Central memory CD4-positive, alpha-beta T cell (primary cell): ENCODE measurements at places on chromosomes 12 and 14.

DNA sequence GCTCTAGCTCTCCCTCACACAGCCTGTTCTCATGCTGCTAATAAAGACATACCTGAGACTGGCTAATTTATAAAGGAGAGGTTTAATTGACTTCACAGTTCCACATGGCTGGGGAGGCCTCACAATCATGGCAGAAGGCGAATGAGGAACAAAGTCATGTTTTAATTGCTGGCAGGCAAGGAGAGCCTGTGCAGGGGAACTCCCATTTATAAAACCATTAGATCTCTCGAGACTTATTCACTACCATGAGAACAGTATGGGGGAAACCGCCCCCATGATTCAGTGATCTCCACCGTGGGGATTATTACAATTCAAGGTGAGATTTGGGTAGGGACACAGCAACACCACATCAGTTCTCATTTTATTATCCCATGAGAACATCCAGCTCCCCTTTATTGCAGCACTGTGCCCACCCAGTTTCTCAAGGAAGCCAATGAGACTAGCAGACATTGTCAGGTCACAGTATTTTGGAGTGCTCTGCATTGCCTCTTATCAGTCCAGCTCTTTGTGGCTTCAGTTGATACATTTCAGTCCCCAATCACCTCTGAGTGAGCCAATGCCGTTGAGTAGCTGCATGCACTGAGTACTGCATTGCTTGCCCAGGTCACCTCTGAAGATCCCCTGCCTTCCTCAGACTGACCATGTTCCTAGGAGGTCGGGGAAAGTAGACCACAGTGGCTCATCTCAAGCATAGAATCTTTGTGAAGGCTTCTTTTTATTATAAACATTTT lies 131.2 kb downstream of the CRADD start:
- DNase-seq, result no peak

GRCh38 chr12:90062799-90063198 lies 354.2 kb upstream of the ATP2B1 start:
- no peak for DNase-seq

DNA sequence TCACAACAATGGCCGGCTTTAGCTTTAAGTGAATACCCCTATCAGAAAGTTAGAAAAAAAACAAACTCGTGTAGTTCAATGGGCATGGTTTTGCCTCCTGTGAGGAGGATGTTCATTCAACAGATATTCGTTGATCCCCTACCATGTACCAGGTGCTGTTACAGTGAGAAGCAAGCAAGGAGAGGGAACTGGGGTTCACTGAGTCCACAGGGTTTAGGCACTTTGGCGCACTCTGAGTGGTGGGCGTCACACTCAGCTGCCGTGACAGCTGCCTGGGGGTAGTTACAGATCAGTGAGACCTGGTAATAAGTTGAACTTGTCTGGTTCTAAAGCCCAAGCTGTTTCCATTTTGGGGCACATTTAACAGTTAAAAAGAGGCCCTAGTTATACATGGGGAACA lies 74.2 kb downstream of the PAPOLA start:
- DNase-seq, result no peak

- DNase-seq, result no peak
Measured at GRCh38 chr14:67416810-67417209, 4.8 kb upstream of the PLEK2 start.

DNA sequence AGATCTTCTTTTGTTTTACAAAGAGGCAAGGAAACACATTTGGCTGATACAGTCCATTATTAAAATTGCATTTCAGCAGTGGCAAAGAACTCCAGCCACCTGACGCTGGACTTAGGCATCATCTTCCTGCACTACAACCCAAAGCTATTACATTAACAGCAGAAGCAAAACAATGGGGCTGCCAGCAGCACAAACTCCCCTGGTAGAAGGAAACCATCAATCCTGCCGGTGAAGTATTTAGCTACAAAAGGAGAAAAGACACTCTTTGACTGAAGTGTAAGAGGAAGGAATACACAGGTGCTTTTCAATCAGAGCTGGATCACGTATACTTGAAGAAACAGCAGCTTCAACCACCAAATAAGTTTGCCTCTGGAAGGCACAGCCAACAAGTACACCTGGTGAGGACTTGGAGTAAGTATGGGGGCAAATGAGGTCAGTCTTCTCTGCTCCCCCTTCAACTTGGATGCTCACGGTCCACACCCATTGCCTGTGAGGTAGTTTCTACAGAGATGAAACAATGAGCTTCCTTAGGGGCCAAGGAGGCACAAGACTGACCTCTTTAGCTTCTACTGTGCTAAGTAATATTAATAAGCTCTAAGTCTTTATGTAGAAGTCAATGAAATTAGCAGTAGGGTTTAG lies 125.9 kb upstream of the FOXN3 start:
- no peak for DNase-seq

- DNase-seq, result no peak
Measured at GRCh38 chr12:132178316-132178715, 34.1 kb downstream of the NOC4L start.

- DNase-seq, result no peak
Measured at GRCh38 chr14:50740856-50741255, 72.8 kb upstream of the SAV1 start.

- no peak for DNase-seq
Measured at GRCh38 chr14:22753586-22753985, 12.9 kb upstream of the OXA1L start.
